ENCODE measurements at places on chromosomes 13 and 19. TPM values are rescaled to one million over a fixed set of nuclear protein-coding genes. Genes with fewer than 3 reads are reported as not detected.

DNA sequence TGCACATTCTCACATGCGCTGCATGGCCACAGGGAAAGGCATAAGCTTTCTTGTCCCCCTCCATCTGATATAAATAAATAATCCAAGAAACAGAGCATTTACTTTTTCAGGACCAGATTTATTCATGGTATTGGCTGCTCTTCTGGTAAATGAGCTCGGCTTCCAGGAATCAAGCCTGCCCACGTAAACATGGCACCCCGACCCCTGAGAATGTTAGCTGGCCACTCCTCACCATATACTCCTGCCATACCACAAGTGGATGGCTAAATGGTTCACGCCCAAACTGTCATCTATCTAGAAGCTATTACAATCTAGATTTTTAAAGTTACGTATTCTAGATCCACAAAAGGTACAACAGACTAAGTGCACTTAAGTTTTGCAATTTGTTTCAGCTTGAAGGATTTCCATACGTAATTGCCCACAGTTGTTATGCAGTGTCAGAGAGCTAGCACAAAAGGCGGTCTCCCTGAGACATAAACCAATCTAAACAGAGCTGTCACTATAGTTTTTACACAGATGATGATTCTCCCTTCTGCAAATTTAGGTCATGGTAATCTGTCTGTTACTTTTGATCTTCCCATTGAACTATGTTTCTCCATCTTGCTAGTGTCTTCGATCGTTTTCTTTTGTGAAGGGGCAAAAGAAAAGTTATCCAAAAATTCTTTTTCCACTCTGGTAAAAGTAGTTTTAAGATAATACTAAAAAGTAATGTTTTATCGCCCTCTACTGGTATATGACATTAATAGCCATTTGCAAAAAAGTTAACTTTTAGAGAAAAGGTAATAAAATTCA is 16.2 kb upstream of the FOXO1 start:
- no peak for DNase-seq

DNA sequence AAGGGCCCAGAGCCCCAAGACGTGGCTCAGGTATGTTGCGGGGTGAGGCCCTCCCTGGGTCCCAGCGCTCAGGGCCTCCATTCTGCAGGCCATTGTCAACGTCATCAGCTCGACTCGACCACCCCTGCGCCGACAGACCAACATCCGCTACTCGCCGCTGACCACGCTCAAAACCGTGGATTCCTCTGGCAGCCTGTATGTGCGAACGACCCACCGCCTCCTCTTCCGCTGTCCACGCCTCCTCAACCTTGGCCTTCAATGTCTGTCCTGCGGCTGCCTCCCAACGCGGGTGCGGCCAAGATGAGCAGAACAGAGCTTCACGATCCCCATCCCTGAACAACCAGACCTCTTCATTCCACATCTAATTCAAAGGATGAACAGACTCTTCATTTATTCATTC is 8.2 kb downstream of the RDH8 start:
- no peak for DNase-seq

- DNase-seq, result no peak
These were observed 3.0 kb upstream of the PLEKHF1 start for GRCh38 chr19:29662278-29662603.

DNA sequence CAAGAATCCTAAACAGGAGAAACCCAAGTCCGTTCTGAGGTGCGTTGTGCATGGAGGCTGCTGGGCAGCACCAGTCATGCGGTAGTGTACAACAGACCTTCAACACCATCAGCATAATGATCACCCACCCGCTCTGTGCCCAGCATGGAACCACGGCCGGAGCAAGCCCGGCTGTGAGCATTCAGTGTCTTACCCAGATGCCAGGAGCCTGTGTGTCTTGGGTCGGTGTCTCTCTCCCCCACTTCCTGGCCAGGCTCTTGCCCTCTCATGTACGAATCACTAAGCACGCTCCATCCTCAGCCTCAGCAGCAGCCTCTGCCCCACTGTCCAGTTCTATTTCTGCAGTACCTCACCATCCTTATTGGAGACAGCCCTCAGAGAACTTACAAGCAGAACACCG is 231.6 kb upstream of the IRS2 start:
- no peak for DNase-seq

- no peak for DNase-seq
These were observed 15.1 kb downstream of the NALCN start for GRCh38 chr13:101401196-101401595.

DNA sequence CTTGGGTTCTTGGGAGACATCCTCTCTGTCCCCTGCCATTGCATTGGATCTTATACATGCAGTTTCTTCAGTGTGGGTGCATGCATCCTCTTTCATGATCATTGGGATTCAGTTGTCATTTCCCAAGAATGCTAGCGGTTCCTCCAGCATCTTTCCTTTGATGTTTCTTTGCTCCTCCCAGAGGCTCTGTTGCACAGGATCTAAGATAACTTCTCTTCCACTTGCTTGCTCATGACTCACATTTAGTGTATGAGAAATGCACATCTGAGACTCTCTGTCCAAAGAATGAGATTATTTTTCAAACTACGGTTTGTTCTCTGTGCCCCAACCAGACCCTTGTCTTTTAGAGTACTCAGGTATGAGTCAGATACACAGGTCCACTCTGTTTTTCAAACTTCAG is 197.1 kb downstream of the NDFIP2 start:
- no peak for DNase-seq

DNA sequence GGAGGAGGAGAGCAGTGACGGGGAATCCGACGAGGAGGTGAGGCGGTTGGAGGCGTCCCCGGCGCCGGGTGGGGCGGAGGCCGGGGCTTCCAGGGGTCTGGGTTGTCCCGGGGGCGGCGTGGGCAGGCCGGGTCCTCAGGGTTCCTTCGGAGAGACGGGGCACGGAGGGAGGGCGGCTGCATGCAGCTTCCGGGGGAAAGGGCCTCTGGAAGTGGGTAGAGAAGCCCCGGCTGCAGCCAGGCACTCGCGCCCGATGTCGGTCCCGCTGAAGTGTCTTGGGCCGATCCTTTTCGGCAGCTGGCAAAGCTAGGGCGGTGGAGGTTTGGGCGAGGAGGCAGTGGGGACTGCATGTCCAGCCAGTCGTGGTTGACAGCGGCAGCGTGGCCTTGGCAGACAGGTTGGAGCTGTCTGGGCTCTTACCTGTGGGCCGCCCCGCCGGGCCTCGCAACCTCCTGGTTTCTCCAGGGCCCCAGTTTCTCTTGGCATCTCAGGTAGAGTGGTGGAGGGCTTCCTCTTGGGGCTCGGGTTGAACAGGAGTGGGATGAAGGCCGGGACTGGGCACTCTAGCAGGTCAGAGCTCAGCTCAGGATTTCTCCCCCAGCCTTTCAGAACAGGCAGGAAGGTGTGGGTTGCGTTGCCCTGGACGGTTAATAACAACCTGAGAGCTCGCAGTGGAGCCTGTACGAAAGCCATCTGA is 690 bp downstream of the KMT2B start:
- no peak for DNase-seq

GRCh38 chr13:34521171-34521570 is 420.9 kb upstream of the NBEA start:
- no peak for DNase-seq

DNA sequence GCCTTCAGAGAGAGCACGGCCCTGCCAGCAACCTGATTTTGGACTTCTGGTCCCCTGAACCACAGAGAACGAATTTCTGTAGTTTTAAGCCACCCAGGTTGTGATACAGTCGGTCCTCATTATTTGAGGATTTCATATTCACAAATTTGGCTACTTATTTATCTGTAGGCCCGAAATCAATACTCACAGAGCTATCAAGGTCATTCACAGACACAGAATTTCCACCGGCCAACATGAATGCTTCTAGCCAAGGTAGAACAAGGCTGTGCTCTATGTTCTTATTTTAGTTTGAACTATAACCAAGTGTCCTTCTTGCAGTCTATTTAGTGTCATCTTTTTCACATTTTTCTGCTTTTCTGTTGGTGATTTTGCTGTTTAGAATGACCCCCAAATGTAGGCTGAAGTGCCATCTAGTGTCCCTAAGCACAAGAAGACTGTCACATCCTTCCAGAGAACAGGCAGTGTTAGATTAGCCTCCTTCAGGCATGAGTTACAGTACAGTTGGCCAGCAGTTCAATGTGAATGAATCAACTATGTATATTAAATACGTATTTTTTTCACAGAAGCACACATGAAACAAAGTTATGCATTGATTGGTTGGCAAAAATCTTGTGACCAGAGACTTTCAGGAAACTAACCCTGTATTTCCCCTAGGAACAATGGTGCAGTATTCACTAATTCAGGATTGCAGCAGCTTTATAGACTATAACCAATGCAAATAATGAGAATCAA is 63.5 kb downstream of the C13orf42 start:
- DNase-seq, result peak; percentile 34

GRCh38 chr19:40605216-40605971 is 4.2 kb downstream of the LTBP4 start:
- no peak for DNase-seq

- DNase-seq, result no peak
These were observed 849 bp downstream of the GAS6 start for GRCh38 chr13:113862931-113863523.

GRCh38 chr13:26585136-26585535 is 27.7 kb downstream of the WASF3 start:
- no peak for DNase-seq

DNA sequence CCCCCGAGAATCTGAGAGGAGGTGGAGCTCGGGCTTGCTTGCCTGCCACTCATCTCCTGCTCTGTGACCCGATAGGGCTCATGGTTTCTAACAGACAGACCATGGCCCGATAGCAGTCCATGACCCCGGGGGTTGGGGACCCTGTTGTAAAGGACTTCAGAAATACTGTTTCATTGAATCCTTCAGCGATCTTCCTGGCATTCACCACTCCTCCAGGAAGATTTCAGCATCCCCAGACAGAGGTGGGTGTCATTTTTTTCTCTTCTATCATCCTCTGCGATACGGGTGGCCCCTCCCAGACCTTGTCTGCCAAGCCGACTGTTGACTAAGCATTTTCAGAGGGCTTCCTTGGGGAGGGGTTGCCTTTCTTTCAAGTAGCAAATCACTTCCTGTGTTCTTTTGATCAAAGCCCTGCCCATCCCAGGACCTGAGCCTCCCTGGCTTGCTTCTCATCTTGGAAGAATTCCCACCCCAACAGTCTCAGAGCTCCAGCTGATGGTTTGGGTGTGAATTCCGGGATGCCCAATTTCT is 1.7 kb downstream of the MYO1F start:
- no peak for DNase-seq

DNA sequence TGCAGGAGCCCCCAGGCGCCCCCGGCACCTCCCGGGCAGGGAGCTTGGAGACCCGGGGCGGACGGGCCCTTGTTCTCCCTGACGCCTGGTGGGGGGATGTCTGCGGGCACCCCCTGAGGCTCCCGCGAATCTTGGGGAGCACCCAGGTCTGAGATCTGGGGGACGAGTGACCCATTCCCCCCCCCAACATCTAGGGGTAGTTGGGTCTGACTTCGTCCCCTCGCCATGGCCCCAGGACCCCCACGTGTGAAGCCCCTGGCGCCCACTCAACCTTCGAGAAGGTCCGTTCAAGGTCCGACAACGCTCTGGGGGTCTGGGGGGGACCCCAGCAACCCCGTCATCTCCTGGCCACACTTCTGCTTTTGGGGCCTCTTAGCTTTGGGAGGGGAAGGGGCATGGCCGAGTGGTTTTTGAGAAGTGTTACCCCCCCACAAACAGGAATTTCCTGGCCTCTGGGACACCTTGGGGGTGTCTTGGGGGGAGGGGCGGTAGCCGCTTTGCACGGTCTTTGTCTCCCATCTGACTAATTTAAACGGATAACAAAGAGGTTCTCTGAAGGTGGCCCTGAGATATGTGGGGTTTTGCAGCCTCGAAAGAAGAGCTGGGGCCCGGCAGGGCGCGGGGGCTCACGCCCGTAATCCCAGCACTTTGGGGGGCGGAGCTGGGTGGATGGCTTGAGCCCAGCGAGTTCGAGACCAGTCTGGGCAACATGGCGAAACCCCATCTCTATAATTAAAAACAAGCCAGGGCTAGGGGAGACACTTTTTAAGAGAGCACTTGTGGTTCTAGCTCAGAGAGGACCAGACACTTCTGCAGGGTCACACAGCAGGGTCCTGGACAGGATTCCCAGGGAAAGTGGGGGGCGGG is 608 bp downstream of the CNN2 start:
- no peak for DNase-seq

DNA sequence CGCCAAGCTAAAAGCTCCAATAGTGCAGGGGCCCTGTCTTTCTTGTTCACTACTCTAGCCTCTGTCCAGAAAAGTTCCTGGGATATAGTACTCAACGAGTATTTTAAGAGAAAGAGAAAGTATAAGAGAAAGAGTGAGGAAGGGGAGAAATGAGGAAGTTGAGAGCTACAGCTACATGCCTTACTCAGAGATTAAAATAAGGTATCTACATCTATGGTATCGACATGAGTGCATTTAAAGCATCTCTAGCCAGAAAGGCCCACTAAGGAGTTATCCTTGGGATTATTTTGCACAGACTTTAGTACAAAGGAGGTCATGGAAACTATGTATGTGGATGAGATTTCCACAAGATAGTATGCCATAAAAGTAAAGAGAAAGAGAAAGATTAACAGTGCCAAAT is 28.5 kb downstream of the MYCBP2 start:
- DNase-seq, result no peak

DNA sequence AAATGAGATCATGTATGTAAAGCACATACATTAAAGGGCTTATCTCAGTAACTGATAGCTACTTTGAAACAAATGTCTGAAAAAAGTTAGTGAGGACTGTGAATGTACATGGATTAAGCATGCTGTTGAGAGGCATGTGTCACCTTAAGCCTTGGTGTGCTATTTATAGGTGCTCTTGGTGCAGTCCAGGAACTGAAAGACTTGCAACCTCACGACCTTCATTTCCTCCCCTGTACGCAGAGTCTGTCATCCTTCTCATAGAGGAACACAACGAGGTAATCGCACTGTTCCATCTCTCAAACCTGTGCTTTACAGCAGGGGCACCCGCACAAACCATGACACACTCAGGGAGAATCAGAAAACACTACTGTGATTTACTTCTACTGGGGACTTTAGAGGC is 65.6 kb downstream of the UFM1 start:
- no peak for DNase-seq

DNA sequence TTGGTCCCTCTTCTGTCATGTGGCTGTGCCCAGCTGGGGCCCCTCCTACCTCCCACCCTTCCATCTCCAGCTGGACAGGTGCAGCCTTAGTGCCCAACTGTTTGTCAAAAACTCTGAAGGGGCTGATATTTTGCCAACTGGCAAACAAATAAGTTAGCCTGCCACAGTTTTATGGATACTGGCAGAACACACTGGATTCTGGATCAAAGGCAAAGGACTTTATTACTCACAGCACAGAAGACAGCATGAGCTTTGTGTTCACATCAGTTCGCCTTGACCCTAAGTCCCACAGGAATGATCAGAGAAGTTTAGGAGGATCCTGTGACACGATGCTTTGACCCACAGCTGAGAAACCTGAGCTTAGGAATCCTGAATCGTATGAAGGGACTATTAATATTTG is 16.4 kb downstream of the KLK2 start:
- DNase-seq, result no peak

- DNase-seq, result no peak
These were observed 11.1 kb upstream of the NFIX start for GRCh38 chr19:12984143-12984627.

- no peak for DNase-seq
These were observed 125.7 kb downstream of the TNFRSF19 start for GRCh38 chr13:23695711-23696464.

ZNF613 gene
- total RNA-seq, result 9.4 TPM

MAB21L1 gene
- total RNA-seq, result 9.0 TPM

PDX1 gene
- total RNA-seq, result not detected

TNFRSF19 gene
- total RNA-seq, result 1.6 TPM

SULT2A1 gene
- not detected for total RNA-seq

GNG7 gene
- total RNA-seq, result 5.1 TPM

ZNF208 gene
- not detected for total RNA-seq

EFNA2 gene
- 3.8 TPM for total RNA-seq

PSG6 gene
- total RNA-seq, result not detected

PSG1 gene
- not detected for total RNA-seq

TNNT1 gene
- not detected for total RNA-seq

ALKBH6 gene
- total RNA-seq, result 13.0 TPM

Measured in osteocyte (in vitro differentiated cells).